ENCODE measurements at places on chromosomes 3 and 15.

GRCh38 chr3:113783463-113783862 is 36.6 kb downstream of the ATP6V1A start:
- DNase-seq = no peak

DNA sequence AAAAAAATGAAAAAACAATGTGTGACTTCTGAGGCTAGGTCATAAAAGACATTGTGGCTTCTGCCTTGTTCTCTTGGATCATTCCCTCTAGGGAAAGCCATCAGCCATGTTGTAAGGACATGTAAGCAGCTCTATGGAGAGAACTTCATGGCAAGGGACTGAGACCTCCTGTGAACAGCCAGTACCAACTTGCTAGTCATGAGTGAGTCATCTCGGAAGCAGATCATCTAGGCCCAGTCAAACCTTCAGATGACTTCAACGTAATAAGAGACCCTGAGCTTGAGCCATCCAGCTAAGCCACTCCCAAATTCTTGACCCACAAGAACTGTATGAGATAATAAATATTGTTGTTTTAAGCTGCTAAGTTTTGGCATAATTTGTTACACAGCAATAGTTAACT is 4.9 kb downstream of the MON1A start:
- DNase-seq = no peak

DNA sequence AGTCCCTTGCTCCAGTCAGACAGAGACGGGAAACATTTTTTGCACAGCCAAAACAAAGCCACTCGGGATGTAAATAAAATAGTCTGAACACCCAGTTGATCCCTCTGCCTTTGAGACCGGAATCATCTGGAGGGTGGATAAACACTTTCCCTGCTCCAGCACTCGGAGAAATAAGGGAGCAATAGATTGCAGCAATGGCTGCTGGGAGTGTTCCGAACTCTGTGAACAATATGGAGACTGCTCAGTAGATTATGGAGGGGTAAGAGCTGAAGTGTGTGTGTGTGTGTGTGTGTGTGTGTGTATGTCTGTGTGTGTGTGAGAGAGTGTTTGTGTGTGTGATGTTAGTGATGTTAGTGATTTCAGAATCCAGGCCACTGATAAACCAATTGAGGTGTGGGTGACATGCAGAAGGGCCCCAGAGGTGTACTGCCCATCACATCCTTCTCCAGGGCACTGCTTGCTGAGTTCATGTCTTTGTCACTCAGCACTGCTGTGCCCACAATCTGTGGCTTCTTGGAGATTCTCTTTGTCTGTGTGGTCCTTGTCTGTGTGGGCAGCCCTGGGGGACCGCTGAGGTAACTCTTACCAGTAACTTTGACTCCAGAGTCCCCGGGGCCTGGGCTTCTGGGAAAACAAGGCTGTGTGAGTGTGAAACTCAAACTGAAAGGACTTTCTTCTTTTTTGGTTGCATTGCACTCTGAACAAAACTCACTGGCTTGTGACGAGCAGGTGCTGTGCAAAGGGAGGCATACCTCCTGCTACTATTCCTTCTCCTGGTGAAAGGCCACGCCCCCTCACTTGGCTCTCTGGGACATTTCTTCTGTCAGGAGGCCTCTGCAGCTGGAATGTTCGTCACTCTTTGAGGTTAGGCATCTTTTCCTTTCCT is 23.0 kb downstream of the CRYGS start:
- no peak for DNase-seq

GRCh38 chr3:160127308-160127707 is 97.9 kb upstream of the C3orf80 start:
- DNase-seq = no peak

GRCh38 chr3:45056608-45057301 is 30.7 kb downstream of the CLEC3B start:
- DNase-seq = peak; percentile 30

- no peak for DNase-seq
These were observed 7.0 kb downstream of the RHCG start for GRCh38 chr15:89489376-89489775.

DNA sequence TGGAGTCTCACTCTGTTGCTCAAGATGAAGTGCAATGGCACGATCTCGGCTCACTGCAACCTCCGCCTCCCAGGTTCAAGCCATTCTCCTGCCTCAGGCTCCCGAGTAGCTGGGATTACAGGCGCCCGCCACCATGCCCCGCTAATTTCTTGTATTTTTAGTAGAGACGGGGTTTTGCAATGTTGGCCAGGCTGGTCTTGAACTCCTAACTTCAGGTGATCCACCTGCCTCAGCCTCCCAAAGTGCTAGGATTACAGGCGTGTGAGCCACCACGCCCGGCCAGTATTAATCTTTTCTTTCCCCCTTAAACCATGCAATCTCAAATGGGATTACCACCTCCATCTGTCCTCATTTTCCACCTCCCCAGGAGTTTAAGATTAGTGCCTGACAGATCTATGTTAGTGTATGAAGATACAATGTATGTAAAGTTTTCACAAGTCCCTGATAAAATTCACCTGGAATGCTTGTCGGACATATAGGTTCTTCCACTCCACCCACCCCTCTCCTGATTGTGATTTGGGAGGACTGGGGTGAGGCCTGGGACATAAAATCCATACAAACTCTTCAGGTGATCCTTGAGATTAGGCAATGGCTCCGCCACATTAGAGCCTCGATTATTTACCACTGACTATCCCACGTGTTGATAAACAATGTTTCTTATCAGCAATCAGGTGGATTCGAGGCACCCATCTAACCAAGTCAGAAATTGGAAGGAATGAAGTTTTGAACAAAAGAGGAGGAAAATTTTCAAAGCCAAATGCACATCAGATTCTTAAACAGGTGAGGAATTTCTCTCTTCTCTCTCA is 1.2 kb downstream of the PARL start:
- DNase-seq = no peak

GRCh38 chr15:66883284-66883911 is 181.4 kb downstream of the SMAD6 start:
- peak; percentile 95 for DNase-seq

DNA sequence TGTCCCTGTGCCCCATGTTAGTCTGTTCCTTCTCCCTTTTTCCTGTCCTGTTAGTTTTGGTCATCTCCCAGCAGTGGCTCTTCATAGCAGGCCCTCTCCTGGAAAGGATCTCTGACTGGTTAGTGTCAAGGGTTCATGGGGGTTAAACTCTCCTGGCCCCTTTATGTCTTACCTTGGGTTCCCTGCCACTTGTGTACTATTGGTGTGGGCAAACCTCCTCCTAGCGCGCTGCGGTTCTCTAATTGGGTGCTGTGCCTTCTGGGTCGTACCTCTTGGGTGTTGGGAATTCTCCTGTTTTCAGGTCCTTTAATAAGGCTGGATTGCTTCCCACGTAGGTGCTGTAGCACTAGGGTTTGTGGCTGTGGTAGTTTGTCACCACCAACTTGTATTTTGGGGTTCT is 18.8 kb downstream of the GMPS start:
- no peak for DNase-seq

DNA sequence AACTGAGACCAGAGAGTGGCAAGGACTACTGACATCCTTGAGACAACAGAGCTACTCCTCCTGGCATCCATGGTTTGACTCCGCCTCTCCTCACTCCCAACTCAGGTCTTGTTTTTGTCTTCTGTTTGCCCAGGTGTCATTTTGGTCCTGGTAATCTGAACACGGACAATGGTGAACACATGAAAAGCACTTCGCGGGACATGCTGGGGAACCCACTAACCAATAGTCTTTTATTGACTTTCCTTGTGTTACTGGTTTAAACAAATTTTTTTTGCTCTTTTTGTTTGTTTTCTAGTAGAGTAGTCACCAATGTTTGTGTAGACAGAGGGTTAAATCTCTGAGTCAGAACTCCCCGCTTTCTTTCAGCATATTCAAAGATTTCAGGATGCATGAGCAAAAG is 38.4 kb downstream of the LARP6 start:
- no peak for DNase-seq

DNA sequence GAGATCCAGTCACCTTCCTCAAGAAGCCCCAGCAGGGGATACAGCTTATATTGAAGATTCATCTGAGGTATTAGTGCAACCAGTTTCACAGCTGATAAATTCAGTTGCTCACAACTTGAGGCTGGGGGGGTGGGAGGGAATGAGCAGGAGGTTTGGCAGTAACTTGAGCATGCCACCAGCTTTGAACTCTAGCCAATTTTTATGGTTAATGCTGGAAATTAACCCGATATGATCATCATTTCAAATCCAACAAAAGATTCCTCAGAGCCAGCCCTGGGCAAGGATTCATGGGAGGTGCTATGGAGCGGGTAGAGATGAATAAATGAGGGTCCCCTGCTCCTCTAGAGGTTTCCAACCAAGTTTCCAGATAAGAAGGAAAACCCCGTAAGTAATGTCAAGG is 73.1 kb upstream of the HES1 start:
- no peak for DNase-seq

GRCh38 chr15:59296181-59296617 is 76.5 kb downstream of the MYO1E start:
- DNase-seq = no peak

- DNase-seq = no peak
These were observed 489.0 kb upstream of the CDIN1 start for GRCh38 chr15:36090286-36090946.

GRCh38 chr3:171000281-171000680 is 26.2 kb downstream of the SLC2A2 start:
- no peak for DNase-seq

DNA sequence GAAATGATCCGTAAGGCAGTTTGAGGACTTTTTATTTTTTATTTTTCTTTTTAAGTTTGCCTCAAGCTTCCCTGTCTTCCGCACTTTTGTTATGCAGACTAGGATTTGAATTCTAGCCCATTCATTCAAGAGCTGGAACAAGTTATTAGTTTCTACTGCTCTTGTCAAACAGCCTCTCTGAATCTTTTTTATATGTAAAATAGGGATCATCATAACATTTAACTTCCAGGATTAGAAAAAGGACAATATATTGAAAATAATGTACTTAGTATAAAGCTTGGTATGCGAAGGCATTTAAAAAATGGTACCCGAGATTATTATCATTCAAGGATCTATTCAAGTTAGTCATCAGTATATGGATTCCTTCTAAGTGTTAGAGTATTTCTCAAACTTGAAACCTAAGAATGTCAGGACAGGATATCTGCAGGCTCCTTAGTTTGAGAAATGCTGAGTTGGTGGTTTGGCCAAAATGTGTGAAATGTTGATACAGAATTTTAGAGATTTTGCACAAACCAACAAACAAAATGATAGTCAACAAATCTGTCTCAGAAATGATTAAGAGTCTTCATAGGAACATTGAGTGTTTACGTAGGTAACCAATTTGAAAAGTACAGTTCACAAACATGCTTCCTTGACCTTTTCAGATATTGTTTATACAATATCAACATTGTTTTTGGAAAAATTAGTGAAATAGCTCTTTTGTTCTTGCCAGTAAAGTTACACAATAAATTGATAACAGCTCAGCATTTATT is 40.5 kb upstream of the IGSF10 start:
- no peak for DNase-seq

GRCh38 chr15:96097661-96098060 is 232.8 kb upstream of the NR2F2 start:
- no peak for DNase-seq

DNA sequence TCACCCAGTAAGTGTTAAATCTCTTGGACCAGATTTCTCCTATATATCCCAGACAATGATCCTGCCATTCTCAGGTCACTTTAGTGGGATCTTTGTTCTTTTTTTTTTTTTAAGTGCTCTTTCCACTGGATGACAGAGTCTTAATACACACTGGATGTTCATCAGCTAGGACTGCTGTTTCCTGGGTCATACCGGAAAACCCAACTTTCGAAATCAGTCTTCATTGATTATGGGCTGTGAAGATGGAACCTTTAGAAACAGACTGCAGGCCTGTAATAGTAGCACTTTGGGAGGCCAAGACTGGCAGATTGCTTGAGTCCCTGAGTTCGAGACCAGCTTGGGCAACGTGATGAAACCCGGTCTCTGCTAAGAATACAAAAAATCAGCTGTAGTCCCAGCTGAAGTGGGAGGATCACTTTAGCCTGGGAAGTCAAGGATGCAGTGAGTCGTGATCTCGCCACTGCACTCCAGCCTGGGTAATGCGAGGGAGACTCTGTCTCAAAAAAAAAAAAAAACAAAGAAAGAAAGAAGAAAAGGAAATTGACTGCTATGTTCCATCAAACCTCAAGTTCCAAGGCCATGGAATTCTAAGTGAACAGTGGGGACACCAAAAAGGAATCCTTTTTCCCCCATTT is 2.3 kb downstream of the EOGT start:
- DNase-seq = no peak

DNA sequence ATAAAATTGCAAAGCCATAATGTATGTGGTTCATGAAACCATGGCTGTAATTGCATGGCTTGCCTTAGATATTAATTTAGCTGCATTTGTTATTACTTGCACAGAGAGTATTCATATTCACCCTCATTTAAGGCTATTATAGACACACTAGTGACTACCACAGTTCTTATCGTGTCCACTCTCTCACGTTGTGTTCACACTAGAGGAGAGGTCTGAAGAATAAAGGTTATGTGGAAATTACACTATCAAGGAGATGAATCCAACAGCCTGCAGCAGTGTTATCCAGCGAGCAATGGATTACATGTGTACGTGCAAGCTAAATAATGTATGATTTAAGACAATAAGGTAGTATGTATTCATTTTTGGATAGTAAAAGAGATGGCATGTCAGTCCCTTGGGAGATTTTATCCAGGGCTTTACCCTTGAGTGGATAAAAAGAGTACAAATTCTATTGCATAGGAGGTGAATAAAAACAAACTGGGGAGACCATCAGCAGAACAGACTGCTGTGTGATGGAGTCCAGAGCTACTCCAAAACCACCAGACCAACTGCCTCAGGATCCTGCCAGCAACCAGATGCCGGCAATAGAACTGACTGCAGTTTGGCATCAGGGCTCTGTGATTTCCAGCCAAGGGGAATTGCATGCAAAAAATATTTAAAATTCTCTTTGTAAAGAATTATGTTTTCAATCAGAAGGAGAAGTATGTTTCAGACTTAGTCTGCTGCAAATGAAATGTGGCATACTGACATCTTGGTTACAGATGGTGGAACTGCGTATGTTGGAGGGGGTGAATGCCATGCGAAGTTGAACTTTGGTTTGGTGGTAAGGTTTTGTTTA is 146.6 kb downstream of the RBMS3 start:
- no peak for DNase-seq

DNA sequence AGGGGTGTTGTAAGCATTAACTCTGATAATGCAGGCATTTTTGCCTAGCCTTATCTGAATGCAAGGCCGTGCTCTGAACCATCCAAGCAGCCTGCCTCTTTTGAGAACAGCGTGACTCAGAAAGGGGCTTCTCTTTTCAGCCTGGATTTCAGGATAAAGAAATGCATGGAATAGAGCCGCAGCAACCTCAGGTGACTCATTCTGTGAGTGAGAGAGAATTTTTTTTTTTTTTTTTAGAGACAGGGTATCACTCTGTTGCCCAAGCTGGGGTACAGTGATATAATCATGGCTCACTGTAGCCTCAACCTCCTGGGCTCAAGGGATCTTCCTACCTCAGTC is 20.6 kb upstream of the PDE8A start:
- DNase-seq = peak; percentile 45

All from ELF-1 (cell line).